Right lung (tissue), 10 donors: ENCODE measurements at places on chromosomes 7 and 10.

- DNase-seq = no peak
These were observed 53.2 kb upstream of the MACC1 start for GRCh38 chr7:20270371-20270770.

DNA sequence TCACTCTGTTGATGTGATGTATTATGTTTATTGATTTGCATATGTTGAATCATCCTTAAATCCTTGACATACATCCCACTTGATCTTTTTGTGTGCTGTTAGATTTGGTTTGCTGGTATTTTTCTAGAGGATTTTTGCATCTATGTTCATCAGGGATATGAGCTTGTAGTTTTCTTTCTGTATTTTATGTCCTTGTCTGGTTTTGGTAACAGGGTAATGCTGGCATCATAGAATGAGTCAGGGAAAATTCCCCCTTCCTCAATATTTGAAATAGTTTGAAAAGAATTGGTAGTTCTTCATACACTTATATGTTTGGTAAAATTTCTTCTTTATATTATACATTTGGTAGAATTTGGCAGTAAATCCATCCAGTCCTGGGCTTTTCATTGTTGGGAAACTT, 89.4 kb upstream of the SLC13A1 start:
- DNase-seq = no peak

GRCh38 chr7:29649876-29650275, 86.2 kb downstream of the PRR15 start:
- DNase-seq = no peak

- no peak for DNase-seq
These were observed 22.2 kb downstream of the CDNF start for GRCh38 chr10:14815681-14816080.

- DNase-seq = no peak
These were observed 807 bp upstream of the MINPP1 start for GRCh38 chr10:87503886-87504285.

- no peak for DNase-seq
These were observed 21.6 kb downstream of the NPC1L1 start for GRCh38 chr7:44519546-44519945.

GRCh38 chr7:109646124-109646523, 1076.5 kb downstream of the DNAJB9 start:
- DNase-seq = no peak

DNA sequence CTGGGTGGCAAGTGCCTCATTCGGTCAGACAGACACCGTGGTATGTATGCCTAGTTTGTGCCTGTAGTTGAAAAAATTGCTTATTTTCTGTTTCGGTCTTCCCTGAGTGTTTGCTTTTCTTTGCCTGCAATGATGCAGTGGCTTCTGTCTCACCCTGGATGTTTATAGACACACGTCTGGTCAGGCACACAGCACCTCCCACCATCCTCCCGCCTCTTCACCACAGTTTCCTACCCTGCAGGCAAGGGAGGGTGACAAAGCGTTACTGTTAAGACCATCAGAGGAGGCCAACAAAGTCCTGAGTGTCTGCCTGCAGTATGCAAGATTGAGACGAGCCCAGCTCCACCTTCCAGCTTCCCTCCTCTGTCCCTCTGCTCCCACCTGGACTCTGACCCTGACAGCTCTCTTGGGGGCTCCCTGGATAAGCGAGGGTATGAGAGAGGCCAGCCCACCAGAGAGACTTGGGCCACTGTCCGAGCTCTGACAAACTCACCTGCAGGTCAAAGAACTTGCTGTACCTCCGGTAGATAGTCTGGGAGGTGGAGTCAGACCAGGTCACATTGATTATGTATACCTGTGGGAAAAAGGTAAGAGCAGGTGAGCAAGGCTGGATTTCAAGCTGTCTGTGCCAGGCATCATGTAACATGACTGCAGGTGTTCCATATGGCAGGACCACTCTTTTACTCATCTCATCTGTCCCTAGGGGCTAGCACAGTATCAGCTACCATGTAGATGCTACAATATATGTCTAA, 54.4 kb downstream of the SH3PXD2A start:
- DNase-seq = no peak

DNA sequence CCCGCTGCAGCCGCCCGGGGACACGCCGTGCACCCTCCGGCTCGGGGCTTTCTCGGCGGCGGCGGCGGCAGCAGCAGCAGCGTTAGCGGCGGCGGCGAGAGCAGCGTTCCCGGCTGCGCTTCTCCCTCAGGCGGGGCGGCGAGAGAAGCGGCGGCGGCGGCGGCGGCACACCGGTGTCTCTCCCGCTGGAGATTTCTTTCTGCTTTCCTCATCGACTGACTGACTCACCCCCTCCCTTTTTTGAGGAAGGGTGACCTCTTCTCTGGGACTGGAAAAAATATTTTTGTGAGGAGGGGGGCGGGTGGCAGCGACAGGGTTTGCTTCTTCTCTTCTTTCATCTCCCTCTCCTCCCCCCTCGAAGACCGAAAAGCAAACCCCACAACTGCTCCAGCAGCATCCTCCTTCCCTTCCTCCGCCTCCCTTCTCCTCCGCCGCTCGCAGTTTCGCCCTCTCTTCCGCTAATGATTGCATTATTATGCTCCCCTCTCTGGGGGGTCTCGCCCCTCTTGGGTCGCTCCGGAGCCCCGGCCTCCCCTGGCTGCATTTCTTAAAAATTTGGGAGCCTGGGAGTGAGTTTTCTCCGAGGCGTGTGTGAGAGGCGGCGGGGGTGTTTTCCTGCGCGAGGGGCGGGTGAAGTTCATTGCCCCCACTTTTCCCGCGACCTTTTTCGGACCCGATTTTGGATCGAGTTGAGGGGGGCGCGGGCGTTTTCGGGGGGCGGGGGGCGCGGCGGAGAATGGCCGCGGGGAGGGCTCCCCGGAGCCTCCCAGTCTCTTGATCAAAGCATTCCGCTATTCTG, 411 bp downstream of the AUTS2 start:
- DNase-seq = no peak

- DNase-seq = no peak
These were observed 629.0 kb upstream of the IGFBP3 start for GRCh38 chr7:46549892-46550639.

- DNase-seq = no peak
These were observed 8.7 kb downstream of the ZKSCAN1 start for GRCh38 chr7:100024020-100024619.

- no peak for DNase-seq
These were observed 101.0 kb upstream of the DNAAF5 start for GRCh38 chr7:625376-625971.

DNA sequence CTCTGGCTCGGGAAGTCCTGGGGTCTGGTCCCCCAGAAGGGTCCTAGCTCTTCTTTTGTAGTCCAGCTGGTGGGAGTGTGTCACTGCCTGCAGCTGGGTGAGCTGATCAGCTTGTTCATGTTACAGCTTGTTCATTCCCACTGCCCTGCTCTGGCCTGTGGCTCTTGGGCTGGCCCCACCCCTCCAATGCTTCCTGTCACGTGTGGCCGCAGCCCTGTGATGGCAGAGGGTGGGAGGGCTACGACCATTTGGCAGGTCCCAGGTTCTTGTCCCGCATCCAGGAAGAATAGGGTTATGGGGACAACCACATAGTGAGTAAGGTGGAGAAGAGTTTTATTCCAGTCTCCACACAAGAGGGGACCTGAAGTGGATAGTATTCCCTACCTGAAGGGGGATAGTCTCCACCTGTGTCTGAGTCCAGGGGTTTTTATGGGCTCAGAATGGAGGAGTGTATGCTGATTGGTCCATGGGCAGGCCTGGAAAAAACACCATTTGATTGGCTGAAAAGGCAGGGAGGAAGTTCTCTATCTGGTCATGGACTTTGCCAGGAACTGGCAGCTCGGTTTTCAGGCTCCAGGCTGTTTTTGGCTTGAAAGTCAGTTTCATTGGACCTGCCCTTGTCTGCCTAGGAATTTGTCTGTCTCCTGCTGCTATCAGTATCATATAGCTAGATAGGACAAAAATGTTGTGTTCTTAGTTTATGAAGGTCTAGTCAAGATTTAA, 13.1 kb downstream of the SDHAF3 start:
- no peak for DNase-seq

GRCh38 chr10:110643035-110643652, 992 bp upstream of the RBM20 start:
- no peak for DNase-seq

DNA sequence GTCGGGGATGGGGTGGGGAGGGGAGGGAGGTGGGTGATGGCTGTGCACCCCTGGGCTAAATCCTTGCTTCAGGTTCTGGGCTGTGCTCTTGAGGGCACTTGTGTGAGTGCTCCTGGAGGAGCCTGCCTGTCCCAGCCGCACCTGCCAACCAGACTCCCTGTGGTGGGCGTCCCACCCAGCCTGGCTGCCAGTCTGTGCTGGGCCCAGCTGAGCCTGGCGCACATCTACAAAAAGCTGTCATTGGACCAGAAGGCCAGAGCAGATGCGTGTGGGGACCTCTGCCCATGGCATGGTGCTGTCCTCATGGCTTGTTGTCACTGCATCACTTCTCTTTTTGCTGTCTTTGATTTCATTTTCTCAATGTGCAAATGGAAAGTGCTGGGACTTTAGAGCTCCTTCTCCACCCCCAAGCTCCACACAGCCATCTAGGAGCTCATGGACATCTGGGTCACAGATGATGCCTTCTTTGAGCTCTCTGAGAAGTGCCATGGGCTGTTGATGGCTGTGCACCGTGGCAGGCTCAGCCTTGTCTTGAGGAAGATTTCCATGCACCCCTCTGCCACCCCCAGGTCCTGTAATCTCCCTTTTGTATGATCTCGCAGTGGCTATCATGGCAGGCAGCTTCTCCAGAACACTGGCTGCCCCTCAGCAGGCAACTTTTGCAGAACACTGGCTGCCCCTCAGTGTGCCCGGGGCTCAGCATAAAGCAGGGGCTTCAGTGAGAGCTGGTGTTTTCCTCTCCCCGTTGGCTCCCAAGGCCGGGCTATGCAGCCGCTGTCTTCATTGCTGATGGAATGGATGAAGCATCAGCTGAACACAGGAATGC, 83.9 kb downstream of the ADCY1 start:
- DNase-seq = no peak

DNA sequence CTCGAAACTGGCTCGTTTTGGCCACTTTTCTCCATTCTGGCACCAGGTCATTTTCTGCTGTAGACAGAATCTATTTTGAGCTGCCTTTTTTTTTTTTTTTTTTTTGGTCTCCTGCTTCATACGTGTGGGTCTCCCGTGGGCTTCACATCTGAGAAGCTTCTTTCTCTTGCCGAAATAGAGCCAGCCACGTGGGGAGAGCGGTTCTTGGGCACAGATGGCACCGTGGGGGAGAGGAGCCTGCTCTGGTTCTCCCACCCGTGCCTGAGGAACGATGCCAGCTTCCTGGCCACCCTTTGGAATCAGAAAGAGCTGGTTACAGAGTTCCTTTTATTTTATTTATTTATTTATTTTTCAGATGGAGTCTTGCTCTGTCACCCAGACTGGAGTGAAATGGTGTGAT, 48.7 kb upstream of the OCM2 start:
- no peak for DNase-seq

DNA sequence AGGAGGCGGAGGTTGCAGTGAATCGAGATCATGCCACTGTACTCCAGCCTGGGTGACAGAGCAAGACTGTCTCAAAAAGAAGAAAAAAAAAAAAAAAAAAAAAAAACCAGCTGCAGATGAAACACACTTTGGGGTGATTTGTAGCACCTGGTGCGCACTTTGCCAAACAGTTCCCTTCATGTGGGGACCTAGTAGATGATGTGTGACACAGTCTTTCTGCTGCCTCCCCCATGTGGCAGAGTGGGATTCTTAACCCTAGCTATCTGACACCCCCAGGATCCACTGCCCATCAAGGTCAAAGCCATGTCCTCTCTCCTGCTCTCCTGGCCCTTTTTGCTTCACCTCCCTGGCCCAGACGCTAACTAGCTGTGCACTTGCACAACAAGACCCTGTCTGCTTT, 52.1 kb upstream of the PDZD8 start:
- no peak for DNase-seq

DNA sequence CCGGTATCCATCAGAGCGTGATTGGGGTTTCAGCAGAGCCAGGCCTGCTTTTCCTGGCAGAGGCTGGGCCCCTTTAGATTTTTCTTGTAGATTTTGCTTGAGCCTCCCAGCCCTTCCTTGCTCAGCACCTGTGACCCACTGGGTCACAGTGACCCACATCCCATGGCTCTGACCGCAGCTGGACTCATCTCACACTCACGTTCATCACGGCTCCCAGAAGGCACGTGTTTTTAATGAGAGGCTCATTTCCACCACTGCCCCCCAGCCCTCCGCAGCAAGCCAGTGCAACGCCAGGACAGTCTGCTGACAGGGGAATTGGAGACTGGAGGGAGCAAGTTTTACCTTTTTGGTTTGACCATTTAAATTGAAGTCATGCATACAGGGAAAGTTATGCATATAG, 155.7 kb downstream of the CUX1 start:
- no peak for DNase-seq

GRCh38 chr10:70481105-70481504, 2.5 kb downstream of the PALD1 start:
- DNase-seq = no peak

- no peak for DNase-seq
These were observed 92.3 kb upstream of the KDM7A start for GRCh38 chr7:140269004-140269638.

GRCh38 chr10:21522631-21523406, 2.7 kb downstream of the SKIDA1 start:
- no peak for DNase-seq

- DNase-seq = no peak
These were observed 8.0 kb downstream of the SPOCK2 start for GRCh38 chr10:72080042-72080975.

- DNase-seq = peak; percentile 42
These were observed 497 bp downstream of the PPP2R2D start for GRCh38 chr10:131901181-131901829.

DNA sequence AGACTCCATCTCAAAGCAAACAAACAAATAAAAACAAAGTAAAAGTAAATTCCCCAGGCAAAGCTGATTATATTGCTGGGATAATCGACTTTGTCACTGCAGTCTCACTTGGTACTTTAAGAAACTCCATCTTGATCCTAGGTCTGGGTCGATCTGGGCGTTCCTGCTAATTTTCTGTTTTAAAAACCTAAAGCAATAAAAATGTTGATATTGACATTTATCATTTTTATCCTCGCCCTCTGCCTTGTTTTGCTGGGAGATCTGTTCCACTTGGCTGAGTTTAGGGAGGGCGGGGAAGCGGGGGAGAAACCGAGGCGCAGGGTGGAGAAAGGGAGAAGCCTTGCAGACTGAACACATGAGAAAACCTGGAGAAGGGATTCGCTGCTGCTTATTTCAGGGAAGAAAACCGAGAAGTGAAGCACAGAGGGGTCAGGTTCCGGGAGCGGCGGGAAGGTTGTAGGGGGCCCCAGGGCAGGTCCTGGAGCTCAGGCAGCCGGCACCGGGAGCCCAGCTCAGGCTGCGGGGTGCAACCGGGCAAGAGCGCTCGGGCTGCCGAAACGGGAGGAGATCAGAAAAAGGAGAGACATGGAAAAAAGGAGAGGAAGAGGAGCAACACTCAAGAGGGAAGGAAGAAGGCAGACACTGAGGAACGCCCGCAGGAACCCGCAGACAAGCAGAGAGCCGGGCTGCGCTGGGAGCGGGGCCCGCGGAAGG, 27.3 kb upstream of the KMT2C start:
- DNase-seq = no peak

DNA sequence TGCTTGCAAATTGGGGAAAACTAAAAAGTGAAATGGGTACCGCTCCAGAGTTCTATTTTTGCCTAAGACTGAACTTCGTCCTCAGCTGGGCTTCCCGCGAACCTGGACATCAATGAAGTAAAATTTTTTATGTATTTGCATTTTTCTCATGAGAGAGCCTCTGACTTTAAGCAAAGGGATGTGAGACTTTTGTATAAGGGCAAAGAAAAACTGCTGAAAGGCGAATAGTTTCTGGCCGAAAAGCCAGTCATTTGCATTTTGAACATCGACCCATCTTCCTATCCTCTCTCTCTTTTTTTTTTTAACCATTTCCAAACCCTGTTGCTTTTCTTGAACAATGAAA, 573 bp downstream of the PMPCB start:
- DNase-seq = no peak

- no peak for DNase-seq
These were observed 194.0 kb downstream of the TAX1BP1 start for GRCh38 chr7:27933671-27934565.
